ENCODE measurements at places on chromosomes 11 and 22.
A peak's percentile ranks its signal among the peaks of the same experiment; 100 is the strongest.

GRCh38 chr11:19956228-19956627 is 204.0 kb downstream of the DBX1 start:
- no peak for DNase-seq

- DNase-seq: no peak
Observed at GRCh38 chr22:29078869-29079207, 6.0 kb downstream of the KREMEN1 start.

DNA sequence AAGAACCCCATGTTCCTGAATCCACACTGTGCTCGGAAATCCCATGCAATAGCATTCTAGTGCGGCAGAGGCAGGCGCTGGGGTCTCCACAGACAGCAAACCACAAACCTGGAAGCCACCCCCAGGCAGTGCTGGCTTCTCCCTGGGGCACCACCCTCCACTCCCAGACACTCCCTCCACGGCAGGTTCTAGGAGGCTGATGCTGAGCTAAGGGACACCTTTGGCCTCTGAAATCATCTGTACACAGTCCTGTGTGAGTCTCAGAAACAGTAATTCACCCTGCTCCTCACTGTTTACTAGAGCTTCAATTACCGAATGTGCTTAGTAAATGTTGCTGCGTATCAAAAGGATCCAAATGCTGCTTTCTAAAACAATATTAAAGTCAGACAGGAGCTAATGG is 129.3 kb downstream of the EFCAB6 start:
- no peak for DNase-seq

- DNase-seq: no peak
Observed at GRCh38 chr11:3971756-3972404, 116.4 kb downstream of the STIM1 start.

DNA sequence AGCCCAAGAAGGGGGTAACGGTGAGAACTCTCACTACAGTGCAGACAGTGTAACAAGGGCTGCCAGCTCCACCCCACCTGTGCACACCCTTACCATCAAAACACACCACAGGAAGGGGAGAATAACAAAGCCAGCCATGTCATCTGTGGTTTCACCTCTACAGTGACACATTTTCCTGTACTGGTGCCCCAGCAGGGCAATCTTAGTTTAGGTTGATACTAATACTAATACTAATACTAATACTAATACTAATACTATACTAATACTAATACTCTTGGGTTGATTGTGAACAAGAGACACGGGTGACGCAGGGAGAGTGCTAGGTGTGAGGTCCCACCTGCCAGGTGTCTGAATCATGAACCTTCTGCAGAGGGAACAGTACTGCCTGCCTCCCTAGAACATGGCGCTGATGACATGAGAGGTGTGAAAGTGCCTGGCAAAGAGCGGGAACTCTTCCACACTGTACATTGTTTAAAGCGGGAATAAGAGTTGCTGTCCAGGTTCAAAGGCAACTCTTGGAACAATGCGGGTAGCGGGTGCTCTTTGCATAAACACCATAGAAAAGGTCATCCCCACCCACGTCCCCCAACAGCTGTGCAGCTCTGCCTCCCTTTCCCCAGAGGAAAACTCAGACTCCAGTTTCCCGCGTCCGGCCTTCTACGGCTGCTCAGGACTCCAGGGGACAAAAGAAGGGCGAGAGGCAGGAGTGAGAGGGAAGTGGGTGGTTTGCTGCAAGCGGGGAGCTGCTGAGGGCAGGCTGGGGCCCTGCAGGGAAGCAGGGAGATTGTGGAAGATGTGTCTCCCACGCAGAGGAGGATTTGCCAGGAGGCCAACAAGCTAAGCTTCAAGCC is 25.0 kb upstream of the TMPRSS4 start:
- no peak for DNase-seq

DNA sequence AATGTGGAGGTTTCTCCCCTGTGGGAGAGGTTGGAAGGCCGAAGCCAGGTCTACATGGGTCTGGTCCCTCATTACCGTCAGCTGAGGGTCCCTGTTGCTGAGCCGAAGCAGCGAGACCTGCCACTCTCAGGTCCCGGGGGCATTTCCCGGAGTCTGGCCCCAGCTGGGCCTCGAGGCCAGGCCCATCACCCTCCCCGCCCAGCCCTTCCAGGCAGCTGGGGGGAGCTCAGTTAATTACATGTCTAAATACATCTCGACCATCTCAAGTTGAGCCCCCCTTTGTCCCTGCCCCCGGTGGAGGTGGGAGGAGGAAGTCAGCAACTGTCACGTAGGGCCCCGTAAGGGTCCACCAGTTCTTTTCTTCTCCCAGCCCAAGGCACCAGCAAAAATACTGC is 3.6 kb downstream of the CDKN1C start:
- DNase-seq: no peak

- DNase-seq: no peak
Observed at GRCh38 chr11:35393098-35393497, 26.3 kb downstream of the SLC1A2 start.

- no peak for DNase-seq
Observed at GRCh38 chr22:47066616-47066905, 304.1 kb downstream of the TBC1D22A start.

GRCh38 chr22:27879923-27880322 is 39.1 kb downstream of the PITPNB start:
- no peak for DNase-seq

DNA sequence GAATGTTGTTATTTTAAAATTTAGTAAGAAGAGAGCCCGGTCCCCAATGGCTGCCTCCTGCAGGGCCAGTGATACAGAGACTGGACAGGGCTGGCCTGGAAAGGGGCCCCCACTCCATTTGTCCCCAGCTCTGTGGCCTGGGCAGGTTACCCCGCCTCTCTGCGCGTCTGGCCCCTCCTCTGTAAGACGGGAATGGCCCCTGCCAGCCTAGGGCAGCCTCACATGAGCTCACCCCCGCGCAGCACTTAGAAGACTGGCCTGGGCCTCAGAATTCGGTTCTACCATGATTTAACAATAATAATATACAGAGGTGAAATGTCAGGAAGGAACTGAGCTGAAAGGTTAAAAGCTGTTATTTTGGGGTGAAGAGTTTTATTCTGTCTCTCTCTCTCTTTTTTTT is 1.3 kb downstream of the APOBEC3G start:
- DNase-seq: peak; percentile 27

DNA sequence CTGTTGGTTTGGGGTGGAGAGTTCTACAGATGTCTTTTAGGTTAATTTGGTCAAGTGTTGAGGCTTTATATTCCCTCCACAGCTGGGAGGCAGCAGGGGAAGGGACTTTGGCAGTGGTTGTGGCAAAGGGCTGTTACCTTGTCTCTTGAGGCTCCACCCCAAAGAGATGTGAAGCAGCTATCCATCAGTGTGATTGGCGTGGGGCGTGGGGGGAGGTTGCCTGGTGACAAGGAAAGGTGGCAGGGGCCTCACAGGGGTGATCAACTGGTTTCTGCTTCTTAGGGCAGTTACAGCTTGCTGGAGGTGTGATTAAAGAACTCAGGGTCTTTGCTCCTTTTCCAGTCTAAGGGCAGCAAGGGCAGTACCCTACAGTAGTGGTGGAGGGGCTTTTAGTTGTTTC is 59.3 kb downstream of the FANCF start:
- no peak for DNase-seq

- DNase-seq: no peak
Observed at GRCh38 chr11:27841023-27841422, 140.8 kb upstream of the BDNF start.

- no peak for DNase-seq
Observed at GRCh38 chr11:57800444-57801182, 39.0 kb downstream of the CTNND1 start.

GRCh38 chr22:27422442-27422841 is 379.1 kb downstream of the MN1 start:
- DNase-seq: no peak

GRCh38 chr22:32309585-32310251 is 47.9 kb upstream of the RFPL3 start:
- DNase-seq: no peak

- no peak for DNase-seq
Observed at GRCh38 chr22:25172153-25172552, 27.5 kb upstream of the CRYBB3 start.

GRCh38 chr22:46739094-46739870 is 1.2 kb upstream of the CERK start:
- peak; percentile 61 for DNase-seq

DNA sequence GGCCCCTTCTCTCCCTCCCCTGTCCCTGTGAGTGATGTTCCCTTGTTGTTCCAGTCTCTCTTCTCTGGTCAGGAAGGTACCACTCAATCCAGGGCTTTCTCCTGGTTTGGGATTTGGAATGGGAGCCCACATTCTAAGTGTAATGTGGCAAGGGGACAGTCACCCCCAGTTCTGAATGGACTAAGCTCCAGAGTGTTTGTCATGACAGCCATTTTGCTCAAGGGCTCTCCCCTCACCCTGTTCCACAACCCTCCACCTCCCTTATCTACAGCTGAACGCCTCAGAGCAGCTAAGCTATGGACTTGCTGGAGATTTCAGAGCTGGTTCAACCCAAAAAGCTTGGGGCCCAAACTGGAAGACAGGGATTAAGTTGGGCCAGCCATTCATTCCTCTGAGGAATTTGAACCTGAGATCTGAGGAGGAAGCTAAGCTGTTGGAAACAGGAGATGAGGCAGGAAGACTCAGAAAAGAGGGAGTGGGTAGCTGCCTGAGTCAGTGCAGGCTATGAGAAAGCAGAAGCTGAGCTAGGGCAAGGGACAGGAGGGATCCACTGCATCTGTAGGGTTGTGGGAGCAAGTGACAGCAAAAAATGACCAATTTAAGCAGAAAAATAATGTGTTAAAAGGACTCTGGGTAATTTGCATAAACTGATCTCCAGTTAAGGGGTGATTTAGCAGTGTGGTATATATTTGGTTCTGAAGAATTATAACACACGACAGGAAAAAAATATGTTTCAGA is 22.9 kb upstream of the FCHSD2 start:
- no peak for DNase-seq

DNA sequence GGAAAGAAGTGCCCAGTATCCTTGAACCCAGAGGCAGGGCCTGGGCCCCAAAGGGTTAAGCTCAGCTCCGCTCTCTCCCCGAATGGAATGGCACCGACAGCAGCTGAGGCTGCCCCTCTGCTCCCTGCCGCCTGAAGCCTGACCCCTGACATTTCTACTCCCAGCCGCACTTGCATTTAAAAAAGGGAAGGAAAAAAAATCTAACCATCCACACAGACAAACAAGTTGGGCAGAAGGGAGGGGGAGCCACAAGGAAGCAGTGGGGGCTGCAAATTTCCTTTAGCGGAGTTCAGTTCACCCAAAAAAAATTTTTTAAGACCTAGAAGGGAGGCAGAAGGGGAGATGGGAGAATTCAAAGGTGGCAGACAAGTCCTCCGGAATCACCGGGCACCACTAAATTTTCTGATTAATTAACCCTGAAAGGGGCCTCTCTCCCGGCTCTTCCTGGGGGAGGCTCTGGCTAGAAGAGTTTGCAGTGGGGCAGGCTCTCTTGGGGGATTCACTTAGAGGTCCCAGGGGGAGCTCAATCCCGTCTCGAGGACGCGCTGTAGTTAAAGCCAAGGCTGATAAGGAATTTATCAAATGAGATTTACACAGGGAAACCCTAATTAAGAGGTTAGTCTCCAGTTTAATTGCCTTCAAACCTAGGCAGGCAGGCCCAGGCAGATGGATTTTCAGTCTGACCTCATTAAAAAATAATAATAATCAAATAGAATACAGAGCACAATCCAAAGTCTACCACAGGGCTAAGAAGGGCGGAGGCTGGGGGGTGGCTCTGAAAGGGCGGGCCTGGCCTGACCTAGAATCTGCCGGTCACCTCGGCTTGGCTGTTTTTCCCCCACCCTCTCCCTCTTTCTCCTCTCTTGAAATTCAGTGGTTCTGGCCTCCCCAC is 25.6 kb downstream of the MN1 start:
- peak; percentile 62 for DNase-seq

DNA sequence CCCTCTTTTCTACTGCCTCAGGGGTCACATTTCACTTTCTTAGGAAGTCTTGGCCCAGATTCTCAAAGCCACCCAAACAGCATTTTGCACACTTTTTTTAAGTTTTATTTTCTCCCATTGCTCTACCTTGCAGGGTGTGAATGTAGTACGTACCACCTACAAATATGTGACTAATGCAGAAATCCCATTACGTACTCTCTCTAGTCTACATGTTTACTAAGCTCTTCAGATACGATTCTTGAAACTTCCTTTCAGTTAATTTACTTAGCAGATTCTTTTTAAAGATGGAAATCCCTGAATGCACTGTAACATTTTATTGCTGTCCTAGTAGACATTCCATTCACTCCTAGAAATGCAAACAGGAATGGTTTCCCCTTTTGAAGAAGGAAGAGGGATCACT is 61.3 kb downstream of the LRRC4C start:
- DNase-seq: no peak

- peak; percentile 62 for DNase-seq
Observed at GRCh38 chr22:38080850-38081635, 2.9 kb downstream of the SLC16A8 start.

DNA sequence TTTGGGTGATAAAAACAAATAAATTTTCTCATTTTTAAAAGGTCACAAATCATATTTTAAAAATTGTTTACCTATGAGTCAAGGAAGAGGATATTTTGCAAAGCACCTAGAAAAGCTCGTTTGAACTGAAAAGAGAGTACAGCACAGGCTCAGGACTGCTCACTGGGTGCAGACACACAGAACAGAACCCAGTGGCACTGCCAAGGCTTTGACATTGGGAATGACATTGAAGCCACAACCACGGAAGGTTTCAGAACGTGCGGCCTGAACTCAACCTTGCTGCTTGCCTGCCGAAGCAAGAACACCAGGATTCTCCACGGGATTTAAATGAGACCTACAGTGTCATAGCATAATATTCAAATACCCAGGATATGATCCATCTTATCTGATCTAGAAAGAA is 597.1 kb upstream of the B3GAT1 start:
- DNase-seq: no peak

DNA sequence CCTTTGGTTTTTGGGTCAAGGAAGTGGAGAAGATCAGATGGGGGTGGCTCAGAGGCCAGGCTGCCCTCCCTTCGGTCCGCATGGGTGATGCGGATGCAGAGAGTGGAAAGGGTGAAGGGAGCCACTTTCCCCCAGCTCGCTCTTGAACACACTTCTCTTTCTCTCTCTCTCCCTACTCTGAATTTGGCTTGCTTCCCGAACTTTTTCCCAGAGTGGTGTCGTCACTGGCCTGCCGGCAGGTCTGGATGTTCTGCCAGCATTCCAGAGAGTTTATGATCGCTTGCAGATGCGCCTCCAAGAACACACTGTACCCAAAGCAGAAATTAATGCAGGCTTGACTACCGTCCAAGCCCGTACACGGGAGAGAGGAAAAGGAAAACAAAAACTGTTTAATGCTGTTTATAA is 103.2 kb downstream of the ZBTB16 start:
- DNase-seq: peak; percentile 88

- DNase-seq: peak; percentile 92
Observed at GRCh38 chr11:66421492-66422205, 814 bp downstream of the NPAS4 start.
